Effector memory CD4-positive, alpha-beta T cell (primary cell): ENCODE measurements at places on chromosomes 7 and 10.

DNA sequence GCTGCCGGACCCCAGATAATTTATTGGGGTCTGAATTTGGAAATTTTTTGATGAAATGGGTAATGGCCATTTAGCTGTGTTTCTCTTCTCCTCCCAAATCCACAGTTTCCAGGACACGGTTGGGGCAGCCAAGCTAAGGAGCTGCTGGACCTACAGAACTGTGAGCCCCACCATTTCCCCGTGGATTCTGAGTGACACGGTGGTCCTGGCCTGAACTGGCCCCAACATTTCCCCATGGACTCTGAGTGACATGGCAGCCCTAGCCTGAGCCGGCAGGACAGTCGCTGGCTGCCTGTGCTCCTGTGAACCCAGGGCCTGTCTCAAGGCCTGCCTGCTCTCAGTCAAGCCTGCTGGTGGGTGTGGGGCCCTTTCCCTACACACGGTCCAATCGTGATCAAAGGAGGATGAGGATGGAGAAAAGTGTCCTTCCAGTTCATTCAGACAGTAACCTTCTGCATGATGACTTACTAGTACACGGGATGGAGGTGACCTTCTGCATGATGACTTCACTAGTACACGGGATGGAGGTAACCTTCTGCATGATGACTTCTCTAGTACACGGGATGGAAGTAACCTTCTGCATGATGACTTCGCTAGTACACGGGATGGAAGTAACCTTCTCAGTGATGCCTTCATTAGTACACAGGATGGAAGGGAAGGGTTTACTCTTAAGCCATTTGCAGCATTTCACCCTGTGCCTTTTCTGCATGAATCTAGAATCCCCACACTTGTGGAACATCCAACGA is 359.9 kb downstream of the GLRX3 start:
- DNase-seq: no peak

- no peak for DNase-seq
Observed at GRCh38 chr10:60666221-60666620, 112.1 kb upstream of the CDK1 start.

DNA sequence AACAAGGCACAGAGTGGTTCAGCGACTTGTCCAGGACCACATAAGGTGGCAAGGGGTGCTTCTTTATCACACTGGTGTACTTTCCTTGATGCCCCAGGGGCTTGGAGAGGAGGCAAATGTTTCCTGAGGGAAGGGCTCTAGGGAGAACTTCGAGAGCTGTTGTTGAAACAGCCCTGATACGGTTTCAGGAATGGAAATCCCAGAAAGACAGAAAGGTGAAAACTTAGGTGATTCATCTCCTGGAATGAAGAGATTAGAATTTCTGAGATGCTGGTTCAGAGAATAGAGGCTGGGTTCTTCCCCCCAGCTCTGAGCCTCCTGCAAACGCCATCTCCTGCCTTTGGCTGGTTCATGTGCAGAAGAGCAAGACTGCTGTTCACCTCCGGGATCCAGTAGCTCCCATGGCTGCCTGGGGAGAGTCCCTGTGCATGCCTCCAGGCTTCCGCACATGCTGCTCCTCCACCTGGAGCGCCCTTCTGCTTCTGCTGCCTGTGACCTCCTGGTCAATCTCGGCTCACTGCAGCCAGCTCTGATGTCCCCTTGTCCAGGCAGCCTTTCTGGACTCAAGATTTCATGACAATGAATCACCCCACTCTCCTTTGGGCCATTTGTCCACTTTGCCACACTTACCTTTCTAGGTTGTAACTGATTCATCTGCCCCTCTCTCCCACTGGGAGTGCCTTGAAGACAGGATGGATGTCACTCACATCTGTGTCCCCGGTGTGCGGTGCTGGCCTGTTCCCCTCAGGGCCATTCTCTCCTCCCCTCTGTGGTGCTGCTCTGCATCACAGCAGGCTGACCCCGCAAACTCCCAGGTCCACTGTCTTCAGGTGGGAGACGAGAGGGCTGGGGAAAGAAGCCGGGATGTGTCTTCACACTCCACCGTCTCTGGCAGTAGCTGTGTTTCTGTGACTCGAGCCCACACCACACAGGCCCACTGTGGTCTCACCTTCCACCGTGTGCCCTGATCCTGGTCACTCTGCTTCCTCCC is 3.6 kb upstream of the CDH23 start:
- DNase-seq: no peak

GRCh38 chr7:105703207-105703930 is 122.1 kb upstream of the EFCAB10 start:
- no peak for DNase-seq

DNA sequence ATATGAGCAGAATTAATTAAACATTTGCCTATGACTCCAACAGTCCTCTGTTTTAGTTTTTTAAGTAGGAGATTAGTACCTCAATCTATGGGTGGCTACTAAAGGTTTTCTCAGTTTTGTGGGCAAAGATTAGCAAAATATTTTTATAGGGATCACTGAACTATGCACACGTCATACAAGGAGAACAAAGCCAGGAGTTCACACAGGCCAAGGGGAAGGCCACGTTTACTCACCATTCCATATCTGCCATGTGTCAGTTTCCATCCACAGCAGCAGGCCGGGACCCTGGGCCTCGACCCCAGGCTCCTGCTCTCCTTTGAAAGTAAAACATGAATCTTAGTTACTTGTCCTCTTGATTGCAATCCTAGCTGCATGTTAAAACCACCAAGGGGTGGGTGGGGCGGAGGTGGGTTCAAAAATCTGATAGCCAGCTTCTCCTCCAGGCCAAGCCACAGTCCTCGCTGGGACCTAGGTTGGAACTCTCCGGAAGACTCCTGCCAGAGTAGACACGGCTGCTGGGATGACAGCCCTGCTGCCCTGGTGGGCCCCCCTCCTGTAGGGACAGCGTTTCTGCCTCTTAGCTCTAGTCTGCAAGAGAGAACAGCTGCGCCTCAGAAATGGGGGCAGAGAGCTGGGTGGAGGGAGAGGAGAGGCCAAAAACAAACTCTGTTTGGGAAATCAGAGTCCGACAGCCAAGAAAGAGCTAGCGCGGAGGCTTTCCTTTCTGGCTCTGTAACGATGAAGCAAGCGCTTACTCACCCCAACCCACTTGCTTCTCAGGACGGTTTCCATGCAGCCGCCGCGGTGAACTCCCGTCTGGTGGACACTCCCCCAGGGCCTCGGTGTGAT is 35.6 kb downstream of the PITRM1 start:
- DNase-seq: no peak

DNA sequence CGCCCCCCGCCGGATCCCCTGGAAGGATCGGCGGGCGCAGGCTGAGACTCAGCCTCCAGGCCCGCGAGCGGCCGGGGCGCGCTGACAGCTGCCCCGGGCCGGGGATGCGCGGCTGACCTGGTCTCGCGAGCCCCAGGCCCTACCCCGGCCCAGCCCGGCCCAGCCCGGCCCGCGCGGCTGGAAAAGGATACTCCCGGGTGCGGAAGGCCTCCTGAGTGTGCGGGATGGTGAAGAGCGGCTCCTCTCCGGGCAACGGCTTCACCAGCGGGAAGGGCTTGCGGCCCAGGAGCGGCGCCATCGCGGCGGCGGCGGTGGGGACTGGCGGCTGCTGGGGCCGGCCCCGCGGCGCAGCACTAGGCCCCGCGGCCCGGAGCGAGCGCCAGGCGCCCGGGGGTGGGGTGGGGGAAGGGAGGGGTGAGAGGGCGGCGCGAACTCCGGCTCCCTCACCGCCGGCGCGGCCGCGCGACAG is 423 bp downstream of the BAZ1B start:
- no peak for DNase-seq

- no peak for DNase-seq
Observed at GRCh38 chr10:79060641-79061255, 8.0 kb upstream of the ZMIZ1 start.

DNA sequence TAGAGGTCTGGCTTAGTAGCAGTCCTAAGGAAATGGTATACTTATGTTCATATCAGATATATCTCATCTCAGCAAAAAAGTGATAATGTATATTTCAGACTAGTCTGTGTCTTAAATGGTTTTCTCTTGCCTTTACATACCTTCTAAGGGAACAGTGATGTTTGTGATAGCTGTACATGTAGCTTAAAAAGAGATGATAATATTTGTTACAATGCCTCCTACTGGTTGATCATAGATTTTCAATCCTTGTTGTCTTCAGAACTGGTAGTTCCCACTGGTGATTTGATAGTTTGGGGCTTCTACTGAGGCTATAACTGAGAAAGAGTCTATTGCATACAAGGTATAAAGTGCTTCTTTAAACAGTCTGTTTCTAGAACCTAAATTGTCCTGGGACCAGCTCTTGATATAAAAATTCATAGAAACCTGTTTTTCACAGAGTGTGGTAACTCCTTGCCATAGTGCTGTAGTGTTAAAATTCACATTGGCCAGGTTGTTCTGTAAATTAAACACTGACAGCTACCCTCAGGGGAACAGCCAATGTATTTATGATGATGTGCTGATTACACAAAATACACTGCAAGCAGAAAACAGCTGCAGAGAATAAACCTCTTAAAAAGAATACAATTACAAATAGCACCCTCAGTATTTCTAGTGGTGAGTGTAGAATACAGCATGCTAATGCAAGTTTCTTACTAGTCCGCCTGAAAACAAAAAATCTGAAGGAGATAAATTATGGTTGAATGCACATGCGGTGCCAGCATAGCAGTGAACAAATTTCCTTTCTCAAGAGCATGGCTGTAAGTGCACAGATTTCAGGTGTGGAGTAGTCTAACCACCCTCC is 90.3 kb downstream of the BTRC start:
- DNase-seq: no peak

DNA sequence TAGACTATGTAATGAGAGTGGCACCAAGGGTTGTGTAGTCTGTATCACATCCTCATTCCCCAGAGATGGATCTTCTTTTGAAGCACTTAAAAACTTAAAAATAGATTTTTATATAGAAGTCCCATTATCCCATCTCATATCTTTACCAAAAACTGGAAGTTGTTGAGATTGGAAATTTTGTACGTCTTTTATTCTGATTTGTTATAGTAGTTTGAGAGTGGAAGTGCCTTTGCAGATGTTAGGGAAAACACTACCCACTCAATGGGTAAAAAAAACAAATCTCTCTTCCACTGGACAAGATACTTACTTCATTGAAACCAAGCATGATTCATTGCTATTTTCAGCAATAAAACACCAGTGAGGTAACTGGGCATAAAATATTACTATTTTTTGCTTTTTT is 184.4 kb downstream of the MACC1 start:
- DNase-seq: no peak

- DNase-seq: peak; percentile 73
Observed at GRCh38 chr7:27160546-27161213, 4.2 kb upstream of the HOXA7 start.

GRCh38 chr10:115084277-115084850 is 8.8 kb upstream of the ATRNL1 start:
- DNase-seq: no peak

DNA sequence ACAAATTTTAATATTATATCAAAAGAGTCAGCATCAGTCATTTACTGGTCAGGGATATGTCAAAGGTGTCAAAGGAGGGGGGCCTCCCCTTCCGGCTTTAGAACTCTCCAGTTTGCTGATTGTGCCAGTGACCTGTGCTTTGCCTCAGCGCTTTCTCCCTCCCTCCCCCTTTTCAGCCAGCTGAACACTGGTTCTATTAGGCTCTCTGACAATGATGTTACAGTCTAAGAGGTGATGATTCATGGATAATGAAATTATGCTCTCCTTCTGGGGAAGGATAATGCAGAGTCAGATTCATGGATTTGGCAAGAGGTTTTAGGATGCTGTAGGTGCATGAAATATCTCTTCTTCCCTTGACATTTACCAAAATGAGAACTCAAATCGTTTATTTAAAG is 6.1 kb downstream of the LRRTM3 start:
- no peak for DNase-seq

GRCh38 chr10:53997953-53998352 is 803.1 kb downstream of the PCDH15 start:
- DNase-seq: no peak

GRCh38 chr10:48456361-48456804 is 148.5 kb downstream of the ARHGAP22 start:
- no peak for DNase-seq
